ENCODE measurements at places on chromosomes 3 and 15. TPM values are rescaled to one million over a fixed set of nuclear protein-coding genes. Genes with fewer than 3 reads are reported as not detected.

The MAP6D1 gene
- total RNA-seq: 1.8 TPM

GRCh38 chr15:44782516-44782915, 46.2 kb downstream of the TRIM69 start:
- DNase-seq: no peak
- no peak overlapping the region for H3K27ac ChIP-seq
- no peak overlapping the region for H3K4me3 ChIP-seq
- H3K36me3 ChIP-seq: no peaks in the 10 kb centered on the region
- H3K27me3 ChIP-seq: no peaks in the 10 kb centered on the region

DNA sequence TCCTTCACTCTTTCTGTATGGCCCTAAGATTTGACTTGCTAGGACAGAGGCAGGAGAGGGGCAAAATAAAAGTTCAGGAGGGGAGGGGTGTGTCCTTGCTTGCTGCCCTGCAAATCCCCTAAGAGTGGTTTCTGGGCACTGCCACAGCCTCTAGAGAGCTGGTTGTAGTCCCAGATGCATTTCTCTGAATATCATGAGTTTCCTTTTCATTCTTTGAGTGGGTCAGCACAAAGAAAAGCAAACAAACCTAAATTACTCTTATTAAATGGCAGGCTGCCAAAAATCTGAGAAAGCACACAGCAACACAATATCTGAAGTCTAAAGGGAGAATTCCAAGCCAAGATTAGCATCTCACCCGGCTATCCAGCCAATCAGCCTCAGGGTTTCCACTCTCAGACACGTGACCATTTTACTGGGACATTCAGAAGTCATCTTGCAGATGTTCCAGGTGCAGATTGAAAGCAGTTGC, 919.3 kb downstream of the TUSC7 start:
- H3K27ac ChIP-seq: no peak overlapping the region
- H3K36me3 ChIP-seq: no peaks in the 10 kb centered on the region
- DNase-seq: no peak
- no peaks in the 10 kb centered on the region for H3K4me1 ChIP-seq
- H3K27me3 ChIP-seq: no peaks in the 10 kb centered on the region

DNA sequence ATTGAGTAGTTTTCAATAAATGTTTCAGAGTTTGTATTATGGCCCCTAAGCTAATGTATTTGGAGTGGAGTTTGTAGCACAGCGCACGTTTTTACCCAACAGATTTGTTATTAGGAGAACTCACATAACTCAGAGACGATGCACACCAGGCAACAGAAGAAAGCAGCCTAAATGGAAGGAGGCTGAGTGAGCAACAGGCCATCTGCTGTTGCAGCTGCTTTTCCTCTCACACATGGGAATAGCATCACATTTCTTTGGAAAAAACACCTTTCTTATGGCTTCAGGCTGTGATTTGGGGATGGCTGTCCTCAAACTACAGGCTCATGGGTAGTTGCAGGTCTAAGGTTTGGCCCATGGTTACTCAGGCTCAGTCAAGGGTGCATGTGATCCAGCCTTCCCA, 469.3 kb upstream of the MCTP2 start:
- no peak for DNase-seq
- H3K4me3 ChIP-seq: no peak overlapping the region
- H3K4me1 ChIP-seq: no peaks in the 10 kb centered on the region
- no peaks in the 10 kb centered on the region for H3K27me3 ChIP-seq

The CYP1A2 gene
- not detected for total RNA-seq

The RLBP1 gene
- total RNA-seq: not detected

All from naive thymus-derived CD4-positive, alpha-beta T cell (primary cell).